ENCODE measurements at places on chromosomes 6 and 20. TPM values are rescaled to one million over a fixed set of nuclear protein-coding genes. Genes with fewer than 3 reads are reported as not detected.

- H3K27ac ChIP-seq: no peak overlapping the region
- no peaks in the 10 kb centered on the region for H3K36me3 ChIP-seq
- DNase-seq: peak; percentile 19
- peaks cover 10% of the 10 kb centered on the region for H3K4me1 ChIP-seq
These were observed 52.7 kb downstream of the FGD2 start for GRCh38 chr6:37058084-37058586.

DNA sequence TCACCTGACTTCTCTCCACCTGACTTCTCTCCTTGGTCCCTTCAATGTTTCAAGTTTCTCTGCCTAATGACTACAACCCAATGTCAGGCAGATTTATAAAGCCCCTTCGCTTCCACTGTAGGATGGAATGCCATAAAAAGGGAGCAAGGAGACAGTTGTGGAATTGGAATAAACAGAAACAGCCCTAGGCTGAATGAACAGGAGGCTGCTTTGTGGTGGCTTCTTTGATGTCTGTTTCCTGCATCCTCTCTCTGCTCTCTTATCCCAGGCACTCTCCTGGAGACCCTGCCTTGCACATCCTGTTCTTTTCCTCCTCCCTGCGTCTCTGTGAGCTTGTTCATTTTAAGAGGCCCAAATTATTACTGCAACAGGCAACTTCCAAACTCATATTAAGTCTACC lies 16.9 kb downstream of the MUCL3 start:
- H3K36me3 ChIP-seq: no peaks in the 10 kb centered on the region
- peaks cover 18% of the 10 kb centered on the region for H3K27me3 ChIP-seq
- no peak for DNase-seq
- no peak overlapping the region for H3K27ac ChIP-seq
- peaks cover 6% of the 10 kb centered on the region for H3K4me1 ChIP-seq
- no peak overlapping the region for H3K4me3 ChIP-seq

- no peaks in the 10 kb centered on the region for H3K36me3 ChIP-seq
- H3K4me3 ChIP-seq: no peak overlapping the region
- no peak overlapping the region for H3K27ac ChIP-seq
- H3K4me1 ChIP-seq: no peaks in the 10 kb centered on the region
- DNase-seq: no peak
These were observed 19.7 kb downstream of the ZBP1 start for GRCh38 chr20:57600320-57601210.

DNA sequence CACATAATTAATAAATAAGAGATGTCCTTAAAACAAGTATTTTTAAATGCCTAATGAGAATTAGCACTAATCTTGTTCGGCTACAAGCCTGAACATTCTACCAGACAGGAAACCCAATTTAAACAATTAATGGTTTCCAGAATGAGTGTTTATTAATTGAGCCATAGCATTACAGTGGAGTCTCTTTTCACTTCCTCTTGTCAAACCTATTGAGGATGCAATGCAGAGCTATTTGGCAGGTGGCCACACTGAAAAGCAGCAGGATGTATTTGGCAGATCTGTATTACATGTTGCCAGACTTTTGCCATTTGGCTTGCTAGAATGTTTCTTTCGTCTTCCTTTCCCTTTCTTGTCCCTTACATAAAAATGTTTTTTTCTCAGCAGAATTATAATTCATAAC lies 475.2 kb upstream of the MARCKS start:
- H3K27ac ChIP-seq: no peak overlapping the region
- no peaks in the 10 kb centered on the region for H3K27me3 ChIP-seq
- H3K4me3 ChIP-seq: no peak overlapping the region
- peak; percentile 79 for DNase-seq
- peaks cover 16% of the 10 kb centered on the region for H3K4me1 ChIP-seq

DNA sequence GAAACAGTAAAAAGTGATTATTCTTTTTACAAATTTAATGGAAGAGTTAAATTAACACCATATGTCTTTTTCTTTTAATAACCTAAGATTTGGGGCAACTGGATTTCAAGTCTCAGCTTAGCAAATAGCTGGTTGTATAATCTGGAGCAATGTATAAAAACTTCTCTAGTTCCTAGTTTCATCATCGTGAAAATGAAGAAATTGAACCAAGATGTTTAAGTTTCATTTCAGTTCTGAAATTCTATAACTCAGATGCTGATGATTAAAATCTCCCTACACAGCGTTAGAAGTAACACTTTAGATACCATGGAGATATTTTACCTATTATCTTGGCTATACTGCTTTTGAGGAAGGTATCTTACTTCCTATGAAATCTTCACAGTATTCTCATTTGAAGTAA lies 252.0 kb downstream of the KIF16B start:
- no peak overlapping the region for H3K27ac ChIP-seq
- H3K4me3 ChIP-seq: no peak overlapping the region
- no peaks in the 10 kb centered on the region for H3K27me3 ChIP-seq
- H3K36me3 ChIP-seq: no peaks in the 10 kb centered on the region
- H3K4me1 ChIP-seq: no peaks in the 10 kb centered on the region

- no peak overlapping the region for H3K27ac ChIP-seq
- no peak overlapping the region for H3K4me3 ChIP-seq
- DNase-seq: peak; percentile 23
- H3K4me1 ChIP-seq: peaks cover 10% of the 10 kb centered on the region
These were observed 100.5 kb downstream of the ERMARD start for GRCh38 chr6:169851641-169852503.

DNA sequence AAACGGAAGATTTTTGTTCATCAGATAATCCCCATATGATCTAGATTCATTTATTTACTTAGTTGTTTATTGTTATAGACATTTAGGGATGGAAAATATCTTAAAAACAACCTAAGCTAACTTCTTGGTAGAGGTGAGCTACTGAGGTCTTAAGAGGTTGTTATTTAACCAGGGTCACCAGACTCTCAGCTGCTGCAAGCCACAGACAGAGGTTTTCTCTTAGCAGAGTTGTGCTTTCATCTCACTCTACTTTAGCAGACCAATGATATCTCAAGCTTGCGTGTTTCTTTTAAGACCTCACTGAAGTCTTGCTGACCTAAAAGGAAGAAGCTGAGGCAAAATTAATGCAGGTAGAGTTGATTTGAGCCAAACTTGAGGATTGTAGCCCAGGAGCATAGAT lies 43.6 kb downstream of the NCOA7 start:
- H3K27ac ChIP-seq: no peak overlapping the region
- no peaks in the 10 kb centered on the region for H3K4me1 ChIP-seq
- H3K27me3 ChIP-seq: no peaks in the 10 kb centered on the region
- no peak overlapping the region for H3K4me3 ChIP-seq
- DNase-seq: no peak

GRCh38 chr20:41232973-41233926 lies 84.3 kb downstream of the ZHX3 start:
- peaks cover 21% of the 10 kb centered on the region for H3K4me1 ChIP-seq
- no peaks in the 10 kb centered on the region for H3K27me3 ChIP-seq

GRCh38 chr6:125222531-125223455 lies 69.2 kb downstream of the TPD52L1 start:
- no peaks in the 10 kb centered on the region for H3K36me3 ChIP-seq
- no peak overlapping the region for H3K27ac ChIP-seq
- no peak for DNase-seq
- no peak overlapping the region for H3K4me3 ChIP-seq
- H3K27me3 ChIP-seq: no peaks in the 10 kb centered on the region

GRCh38 chr6:132607544-132608233 lies 16.4 kb downstream of the TAAR2 start:
- H3K27me3 ChIP-seq: no peaks in the 10 kb centered on the region
- H3K27ac ChIP-seq: no peak overlapping the region
- H3K4me3 ChIP-seq: no peak overlapping the region
- H3K4me1 ChIP-seq: no peaks in the 10 kb centered on the region
- no peak for DNase-seq
- H3K36me3 ChIP-seq: no peaks in the 10 kb centered on the region

DNA sequence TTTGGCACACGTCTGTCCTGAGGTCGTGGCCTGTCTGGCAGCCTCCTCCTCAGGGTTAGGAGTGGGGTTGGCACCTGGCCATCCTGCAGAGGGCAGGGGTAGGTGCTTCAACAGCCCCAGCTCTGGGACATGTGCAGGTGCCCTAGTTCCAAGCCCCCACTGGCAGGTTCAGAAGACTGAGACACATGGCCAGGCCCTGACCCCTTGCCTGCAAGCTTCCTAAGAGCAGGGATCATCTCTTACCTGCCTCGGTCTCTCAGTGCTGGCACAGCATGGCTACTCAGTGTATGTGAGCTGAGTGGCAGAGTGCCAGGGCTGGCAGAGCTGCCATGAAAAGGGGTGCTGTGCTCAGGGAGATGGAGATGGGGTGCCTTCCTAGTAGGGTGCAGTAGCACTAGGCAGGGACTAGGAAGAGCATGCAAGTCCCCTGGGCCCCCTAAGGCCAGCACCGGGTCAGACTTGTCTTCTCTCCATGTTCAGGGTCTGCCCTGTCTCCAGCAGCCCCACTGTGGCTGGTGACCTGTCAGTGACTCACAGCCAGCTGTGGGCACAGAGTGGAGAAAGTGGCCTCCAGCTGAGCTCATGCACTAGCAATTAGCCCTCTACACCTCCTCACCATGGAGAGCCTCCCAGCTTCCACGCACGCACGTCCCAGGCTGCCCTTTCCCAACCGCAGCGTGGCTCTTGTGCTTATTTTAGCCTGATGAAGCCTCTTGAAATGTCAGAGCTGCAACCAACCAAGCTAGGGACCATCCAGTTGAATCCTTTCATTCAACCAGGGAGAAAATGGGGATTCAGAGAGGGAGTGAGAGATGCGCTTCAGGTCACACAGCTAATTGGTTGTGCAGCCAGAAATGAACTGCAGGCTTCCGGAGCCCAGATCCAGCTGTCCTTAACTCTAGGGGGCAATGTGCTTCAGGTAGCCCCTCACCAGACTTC lies 116.6 kb downstream of the MRPL14 start:
- H3K4me3 ChIP-seq: peak overlapping the region; percentile 26
- no peaks in the 10 kb centered on the region for H3K27me3 ChIP-seq
- peak overlapping the region; percentile 88 for H3K27ac ChIP-seq
- peaks cover 33% of the 10 kb centered on the region for H3K4me1 ChIP-seq
- DNase-seq: peak; percentile 98
- H3K36me3 ChIP-seq: no peaks in the 10 kb centered on the region

GRCh38 chr6:47298475-47298874 lies 11.2 kb downstream of the TNFRSF21 start:
- H3K4me3 ChIP-seq: no peak overlapping the region
- no peak overlapping the region for H3K27ac ChIP-seq
- H3K36me3 ChIP-seq: no peaks in the 10 kb centered on the region
- H3K27me3 ChIP-seq: no peaks in the 10 kb centered on the region

DNA sequence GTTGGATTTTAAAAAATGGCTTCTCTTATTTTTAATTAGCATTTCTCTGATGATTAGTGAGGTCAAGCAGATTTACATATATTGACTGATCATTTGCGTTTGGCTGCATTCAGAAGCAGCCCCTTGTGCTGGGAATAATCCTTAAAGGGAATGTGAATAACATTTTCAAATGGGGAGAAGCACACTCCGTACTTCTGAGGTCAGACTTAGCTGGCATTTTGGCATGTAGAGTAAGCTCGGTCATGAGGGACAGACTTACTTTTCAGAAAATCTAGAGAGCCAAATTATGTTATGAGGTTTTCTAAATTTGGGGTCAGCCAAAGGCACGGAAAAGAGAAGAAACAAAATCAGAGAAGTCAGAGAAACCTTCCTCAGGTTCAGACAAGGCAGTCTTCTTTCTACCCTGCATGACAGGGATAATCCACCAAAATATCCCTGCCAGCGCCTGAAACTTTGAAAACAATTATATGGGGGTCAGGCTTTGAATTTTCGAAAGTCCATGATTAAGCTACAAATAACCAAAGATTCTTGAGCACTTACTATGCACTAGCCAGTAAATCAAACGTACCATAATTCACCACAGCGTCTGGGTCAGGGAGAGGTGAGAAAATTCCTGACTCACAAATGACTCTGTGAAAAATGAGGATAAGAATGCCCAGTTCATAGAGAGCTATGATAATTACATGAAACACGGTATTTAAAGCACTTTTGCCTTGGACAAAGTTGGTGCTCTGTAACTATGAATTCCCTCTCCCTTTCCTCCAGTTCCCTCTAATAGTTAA lies 44.9 kb downstream of the ADAT2 start:
- H3K27me3 ChIP-seq: no peaks in the 10 kb centered on the region
- H3K4me3 ChIP-seq: no peak overlapping the region
- peak; percentile 95 for DNase-seq
- peak overlapping the region; percentile 78 for H3K27ac ChIP-seq
- H3K4me1 ChIP-seq: peaks cover 30% of the 10 kb centered on the region

DNA sequence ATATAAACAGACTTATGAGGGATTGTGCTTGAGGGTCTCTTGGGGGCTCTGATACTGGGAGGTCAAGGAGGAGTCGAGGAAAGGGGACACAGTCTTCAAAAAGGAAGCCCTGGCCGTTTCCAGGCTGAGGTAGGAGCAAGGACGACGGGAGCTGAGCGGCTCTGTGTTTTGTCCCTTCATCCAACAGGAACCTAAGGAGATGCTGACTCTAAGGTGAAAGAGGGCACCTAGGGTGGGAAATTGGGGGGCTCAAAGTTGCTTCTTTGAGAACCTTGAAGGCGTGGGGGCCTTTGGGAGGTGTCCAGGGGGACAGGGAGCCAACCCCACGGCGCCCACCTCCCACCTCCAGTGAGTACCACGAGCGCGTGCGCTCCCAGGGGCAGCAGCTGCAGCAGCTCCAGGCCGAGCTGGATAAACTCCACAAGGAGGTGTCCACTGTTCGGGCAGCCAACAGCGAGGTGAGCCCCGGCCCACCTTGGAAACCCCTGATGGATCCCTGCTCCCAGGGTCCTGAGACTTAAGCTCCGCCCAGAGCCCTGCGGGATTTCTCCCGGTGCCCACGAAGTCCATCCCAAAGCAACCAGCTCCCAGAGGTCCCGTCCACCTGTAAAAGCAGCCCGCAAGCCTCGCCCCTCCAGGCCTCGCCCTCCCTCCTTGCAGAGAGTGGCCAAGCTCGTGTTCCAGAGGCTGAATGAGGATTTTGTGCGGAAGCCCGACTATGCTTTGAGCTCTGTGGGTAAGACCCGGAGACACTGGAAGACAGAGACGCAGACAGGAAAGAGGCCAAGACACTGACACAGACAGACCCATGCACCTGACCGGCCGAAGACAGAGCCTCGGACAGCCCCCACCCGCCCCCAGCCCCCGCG lies 2.9 kb downstream of the SPAG4 start:
- peaks cover 28% of the 10 kb centered on the region for H3K4me1 ChIP-seq
- H3K27me3 ChIP-seq: no peaks in the 10 kb centered on the region
- H3K36me3 ChIP-seq: peaks cover 7% of the 10 kb centered on the region

WFDC5 gene
- not detected for total RNA-seq

KIFC1 gene
- total RNA-seq: 4.2 TPM

KCNK5 gene
- total RNA-seq: 0.14 TPM

TMEM217 gene
- total RNA-seq: 7.3 TPM

CNR1 gene
- 0.84 TPM for total RNA-seq

CFAP61 gene
- total RNA-seq: not detected

OR12D3 gene
- not detected for total RNA-seq

JPH2 gene
- total RNA-seq: 18.1 TPM

Measured in astrocyte (in vitro differentiated cells and primary cell).